ENCODE measurements at places on chromosomes 5 and 9.

DNA sequence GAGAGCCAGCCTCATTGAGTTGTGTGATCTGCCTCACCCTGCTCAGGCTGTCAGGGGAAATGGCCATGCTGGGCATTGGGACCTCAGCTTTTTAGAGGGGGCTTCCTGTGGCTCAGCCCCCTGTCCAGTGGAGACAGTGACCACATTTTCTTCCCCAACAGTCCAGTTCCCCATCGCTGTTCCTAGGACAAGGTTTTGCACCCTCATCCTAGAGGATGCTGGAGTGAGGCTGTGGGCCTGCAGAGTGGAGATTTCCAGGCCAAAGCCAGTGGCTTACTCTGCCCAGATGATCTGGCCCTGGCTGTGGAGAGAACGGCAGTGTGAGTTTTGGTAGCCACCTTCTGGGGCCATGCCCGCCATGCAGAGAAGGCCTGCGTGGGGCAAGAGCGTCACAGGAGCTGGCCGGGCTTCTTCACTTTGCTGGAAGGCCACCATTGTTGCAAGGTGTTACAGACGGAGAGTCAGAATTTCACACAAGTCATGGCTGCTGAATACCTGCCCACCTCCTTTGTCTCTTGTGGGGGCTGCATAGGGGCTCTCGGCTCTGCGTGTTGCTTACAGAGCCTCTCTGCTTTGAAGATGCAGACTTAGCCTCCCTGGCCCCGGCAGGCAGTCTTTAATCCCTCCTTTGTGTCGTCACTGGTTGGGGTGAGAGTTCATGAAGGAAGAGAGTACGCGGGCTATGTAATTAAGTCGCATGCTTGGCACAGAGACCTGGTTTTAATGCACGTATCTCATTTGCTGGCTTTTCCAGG is 35.2 kb upstream of the PITX1 start:
- no peak for DNase-seq

GRCh38 chr9:125260561-125260960 is 1.1 kb upstream of the GAPVD1 start:
- peak; percentile 67 for DNase-seq

DNA sequence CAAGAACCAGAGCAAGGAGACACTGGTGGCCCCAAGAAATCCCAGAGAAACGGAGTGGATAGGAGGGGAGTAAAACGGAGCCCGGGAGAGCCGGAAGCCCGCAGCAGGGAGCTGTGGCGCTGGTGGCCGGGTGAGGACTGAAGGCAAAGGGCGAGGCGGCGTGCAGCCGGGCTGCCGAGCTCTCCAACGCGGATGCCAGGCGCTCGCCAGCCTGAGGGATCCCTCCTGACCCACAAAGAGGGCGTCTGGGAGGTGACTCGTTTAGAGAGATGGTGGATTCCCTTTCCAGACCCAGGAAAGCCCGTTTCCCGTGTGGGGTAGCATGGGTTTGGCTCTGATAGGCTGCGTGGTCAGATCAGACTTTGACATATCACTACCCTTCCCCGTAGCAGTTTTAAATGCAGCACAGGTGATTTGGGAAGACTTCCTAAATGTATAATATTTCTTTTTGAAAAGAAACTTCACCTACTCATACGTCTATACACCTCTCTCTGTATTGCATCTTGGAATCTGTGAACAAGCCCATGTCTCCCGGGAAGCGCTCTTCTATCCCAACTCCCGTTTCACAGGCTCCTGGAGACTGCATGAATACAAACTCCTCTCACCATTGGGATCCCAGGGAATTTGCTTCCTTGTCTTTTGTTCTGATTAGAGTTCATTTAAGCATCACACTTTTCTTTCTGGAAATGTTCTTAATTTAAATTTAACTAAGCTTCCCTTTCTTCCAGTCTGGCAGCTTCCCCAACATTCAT is 158.1 kb downstream of the C9orf152 start:
- DNase-seq, result peak; percentile 33

DNA sequence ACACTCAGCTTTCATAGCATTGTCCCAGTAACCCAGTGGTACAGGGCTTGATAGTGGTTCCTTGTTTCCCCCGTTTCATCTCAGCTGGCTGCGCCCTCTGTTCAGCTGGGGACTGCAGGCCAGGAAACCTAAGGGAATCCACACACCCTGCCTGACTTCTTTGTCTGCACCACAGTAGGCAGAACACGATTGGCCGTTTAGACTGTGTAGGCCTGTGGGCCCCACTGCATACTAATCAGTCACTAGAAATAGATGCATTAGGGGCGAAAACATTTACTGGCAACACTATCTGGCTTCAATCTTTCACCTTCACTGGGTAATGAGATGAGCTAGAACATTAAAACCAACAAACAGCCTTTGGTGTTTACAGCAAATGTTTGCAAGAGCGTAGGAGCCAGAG is 512.7 kb upstream of the BRINP1 start:
- DNase-seq, result no peak

GRCh38 chr5:150560401-150561191 is 52.7 kb downstream of the NDST1 start:
- DNase-seq, result peak; percentile 79

DNA sequence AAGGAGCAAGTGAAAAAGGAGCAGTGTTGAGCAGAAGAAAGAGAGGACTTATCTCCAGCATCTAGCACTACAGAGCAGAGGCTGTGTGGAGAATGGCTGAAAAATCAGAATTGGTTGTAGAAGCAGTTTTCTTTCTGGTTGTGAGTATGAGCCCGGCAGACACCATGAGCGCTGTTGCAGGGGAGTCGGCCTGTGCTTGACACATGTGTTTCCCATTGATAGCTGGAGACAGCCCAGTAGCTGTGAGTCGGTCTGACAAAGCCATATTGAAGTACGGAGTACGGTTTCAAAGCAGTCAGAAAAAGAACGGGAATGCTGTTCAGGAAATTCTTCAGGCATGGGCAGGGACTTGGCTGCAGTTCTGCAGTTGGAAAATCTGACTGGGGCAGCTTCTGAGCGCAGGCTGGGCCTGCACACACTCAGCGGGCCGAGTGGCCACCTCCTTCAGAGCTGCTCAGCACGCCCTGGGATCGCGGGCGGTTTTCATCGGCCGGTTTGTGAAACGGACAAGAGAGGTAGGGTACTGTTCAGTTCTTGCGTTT is at the start of gene SGCD:
TSS of gene SGCD (plus strand) at position 447 of the 542 bp plus-strand sequence.
- DNase-seq, result peak; percentile 36

DNA sequence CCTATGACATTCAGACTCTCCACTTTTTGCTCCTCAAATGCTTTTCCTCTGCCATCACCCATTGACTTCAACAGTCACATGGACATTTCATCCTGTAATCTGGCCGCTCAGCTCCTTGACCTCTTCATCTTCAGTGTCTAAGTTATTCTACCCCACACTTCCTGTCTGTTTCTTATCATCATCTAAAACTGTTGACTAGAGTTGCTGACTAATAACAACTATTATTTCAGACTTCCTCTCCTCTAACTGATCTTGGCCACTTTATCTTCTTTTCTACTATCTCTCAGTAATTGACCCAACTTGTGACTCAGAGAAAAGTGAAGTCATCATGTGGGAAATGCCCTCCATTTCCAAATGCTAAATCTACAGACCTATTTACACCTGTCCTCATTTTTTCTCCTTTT is 254.7 kb upstream of the TRPC7 start:
- DNase-seq, result peak; percentile 27

DNA sequence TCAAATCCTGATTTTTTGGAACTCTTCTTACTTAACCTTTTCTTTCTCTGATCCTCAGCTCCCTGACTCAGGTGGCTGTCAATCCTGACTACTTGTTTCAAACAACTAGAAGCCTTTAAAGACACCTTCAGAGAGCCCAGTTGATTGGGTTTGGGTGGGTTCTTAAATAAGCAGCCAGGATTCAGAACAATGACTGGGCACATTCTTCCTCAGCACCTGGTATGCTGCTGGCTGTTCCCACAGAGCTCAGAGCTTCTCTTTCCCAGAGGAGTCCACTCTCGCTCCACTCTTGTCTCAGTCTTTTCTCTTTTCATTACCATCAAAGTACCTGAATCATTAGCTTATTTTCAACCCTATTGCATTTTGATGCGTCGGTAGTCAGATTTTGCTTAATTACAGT is 22.5 kb downstream of the PCSK5 start:
- no peak for DNase-seq

DNA sequence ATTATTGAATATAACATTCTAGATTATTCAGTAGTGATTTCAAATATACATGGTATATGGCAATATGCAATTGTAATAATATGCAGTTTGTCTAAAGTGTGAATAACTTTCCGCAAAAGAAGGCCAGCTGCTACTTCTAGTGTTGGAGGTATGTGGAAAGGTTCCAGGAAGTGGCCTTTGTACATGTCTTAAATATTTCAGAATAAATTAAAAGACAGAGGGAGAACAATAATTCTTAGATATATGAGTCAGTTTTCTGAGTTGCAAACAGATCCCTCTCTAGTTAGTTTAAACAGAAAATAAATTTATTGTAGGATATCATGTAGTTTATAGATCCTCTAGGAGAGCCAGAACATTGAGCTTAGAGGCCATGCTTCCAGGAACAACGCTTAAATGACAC is 210.8 kb upstream of the ELL2 start:
- peak; percentile 86 for DNase-seq

DNA sequence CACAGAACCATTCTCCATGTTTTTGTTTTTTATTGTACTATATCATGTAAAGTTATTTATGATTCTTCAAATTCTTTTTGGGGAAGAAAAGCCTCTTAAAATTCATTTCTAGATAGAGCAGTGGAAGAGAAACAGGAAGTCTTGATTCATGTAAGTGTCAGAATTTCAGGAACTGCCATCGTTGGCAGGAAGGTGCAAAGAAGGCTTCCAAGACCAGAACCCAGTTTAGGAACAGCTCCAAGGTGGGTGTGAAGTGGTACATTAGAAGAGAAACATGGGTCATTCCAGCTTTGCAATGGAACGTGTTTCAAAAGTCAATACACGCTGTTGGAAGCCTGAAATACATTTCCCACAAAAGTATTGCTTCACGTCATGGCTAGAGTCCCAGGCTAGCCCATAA is 14.8 kb downstream of the SAXO1 start:
- no peak for DNase-seq

DNA sequence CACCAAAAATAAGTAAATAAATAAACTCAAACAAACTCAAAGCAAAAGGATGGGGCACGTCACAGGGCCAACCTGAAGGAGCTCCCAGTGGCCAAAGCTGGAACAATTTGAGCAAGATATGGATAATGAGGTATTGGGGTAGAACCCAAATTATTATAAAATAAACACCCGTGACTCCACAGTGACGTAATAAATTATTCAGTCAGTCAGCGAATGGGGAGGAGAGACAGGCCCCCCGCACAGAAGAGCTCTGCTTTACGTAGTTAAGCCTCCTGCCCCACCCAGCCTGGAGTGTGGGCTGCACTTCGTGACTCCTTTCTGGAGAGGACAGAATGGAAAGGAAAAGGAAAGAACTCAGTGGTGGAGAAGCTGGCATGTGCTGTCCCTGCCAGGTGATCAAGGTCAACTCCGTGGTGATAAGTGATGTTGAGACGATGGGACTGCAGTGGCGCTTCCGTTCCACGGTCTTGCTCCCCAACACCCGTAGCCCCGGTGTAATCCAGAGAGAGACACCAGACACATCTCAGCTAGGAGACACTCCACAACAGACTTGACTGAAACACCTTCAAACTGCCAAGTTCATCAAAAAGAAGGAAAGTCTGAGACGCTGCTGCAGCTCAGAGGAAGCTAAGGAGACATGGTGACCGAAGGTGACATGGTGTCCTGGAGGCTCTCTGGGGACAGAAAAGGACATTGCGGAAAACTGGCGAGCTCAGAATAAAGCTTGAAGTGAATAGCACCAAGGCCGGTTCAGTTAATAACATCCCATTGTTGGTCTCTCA is 83.3 kb upstream of the COL5A1 start:
- DNase-seq, result no peak

GRCh38 chr9:106112935-106113334 is 418.6 kb downstream of the TMEM38B start:
- no peak for DNase-seq

DNA sequence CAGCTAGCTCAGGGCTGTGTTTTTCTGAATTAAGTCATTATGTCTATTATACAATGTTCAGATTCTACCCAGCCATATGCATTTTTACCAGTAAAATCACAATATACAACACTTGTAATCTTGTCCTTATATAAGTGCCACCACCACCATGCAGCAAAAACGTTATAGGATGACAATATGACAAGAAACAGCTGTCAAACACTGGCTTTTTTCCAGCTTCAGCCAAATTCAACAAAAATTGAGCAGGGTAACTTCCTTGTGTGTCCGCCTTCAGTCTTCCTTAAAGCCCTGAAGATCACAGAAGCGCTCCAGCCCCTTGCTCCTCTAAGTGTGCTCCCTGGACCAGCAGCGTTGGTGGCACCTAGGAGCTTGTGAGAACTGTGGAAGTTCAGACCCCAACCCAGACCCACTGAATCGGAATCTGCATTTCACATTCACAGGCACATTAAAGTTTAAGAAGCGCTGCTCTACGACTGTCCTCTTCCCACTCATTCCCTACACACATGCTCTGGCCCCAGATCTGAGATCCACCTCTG is 111.8 kb downstream of the LHFPL2 start:
- DNase-seq, result no peak

GRCh38 chr5:11640158-11640873 is 263.9 kb downstream of the CTNND2 start:
- no peak for DNase-seq

DNA sequence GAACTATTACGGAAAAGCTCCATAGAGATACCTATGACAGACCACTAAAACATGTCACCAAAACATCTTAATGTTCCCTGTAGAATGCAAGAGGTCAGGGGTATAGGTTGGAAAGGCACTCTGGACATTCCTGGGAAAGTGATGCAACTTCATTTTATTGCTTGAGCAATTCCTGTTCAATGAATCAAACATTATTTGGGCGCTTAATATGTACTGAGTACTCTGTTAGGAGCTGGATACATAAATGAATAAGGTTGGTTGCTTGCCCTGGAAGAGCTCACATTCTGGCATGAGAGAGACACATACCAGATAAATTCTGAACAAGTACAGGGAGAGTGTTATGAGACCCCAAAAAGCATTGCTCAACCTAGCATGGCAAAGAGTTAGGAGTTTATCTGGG is 408.9 kb upstream of the DMAC1 start:
- no peak for DNase-seq

GRCh38 chr5:44719856-44720255 is 88.9 kb upstream of the MRPS30 start:
- no peak for DNase-seq

- no peak for DNase-seq
These were observed 41.4 kb downstream of the TLR4 start for GRCh38 chr9:117745598-117745997.

DNA sequence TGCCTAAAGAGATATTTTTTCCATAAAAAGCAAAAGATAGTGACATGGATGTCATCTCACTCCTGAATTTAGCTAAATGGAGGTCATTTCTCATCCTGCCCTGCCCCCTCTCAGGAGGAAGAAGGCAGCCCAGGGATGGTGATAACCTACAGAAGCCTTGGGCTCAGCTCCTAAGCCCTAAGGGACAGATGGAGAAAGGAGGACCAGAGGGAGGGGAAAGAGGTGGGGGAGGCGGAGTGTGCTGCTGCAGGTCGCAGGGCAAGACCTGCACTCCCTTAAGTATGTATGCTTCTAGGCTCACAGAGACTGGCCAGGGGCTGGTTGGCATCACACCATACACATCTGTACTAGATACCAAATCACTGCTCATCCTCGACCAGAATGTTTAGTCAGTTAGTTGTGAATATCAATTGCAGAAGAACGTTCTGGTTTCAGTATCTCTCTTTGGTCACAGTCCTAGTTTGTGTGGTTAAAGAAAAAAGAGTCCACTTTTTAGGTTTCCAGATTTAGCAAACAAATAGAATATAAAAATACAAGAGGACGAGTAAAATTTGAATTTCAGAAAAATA is 18.4 kb upstream of the CDKN2AIPNL start:
- DNase-seq, result no peak
